Endothelial cell of umbilical vein (primary cell): ENCODE measurements at places on chromosomes 6 and 20.

GRCh38 chr6:127298475-127298874 lies 31.8 kb downstream of the RNF146 start:
- no peak for DNase-seq

GRCh38 chr6:37135835-37136694 lies 33.9 kb upstream of the PIM1 start:
- peak; percentile 31 for DNase-seq

GRCh38 chr20:5996765-5997164 lies 46.3 kb downstream of the MCM8 start:
- DNase-seq, result no peak

DNA sequence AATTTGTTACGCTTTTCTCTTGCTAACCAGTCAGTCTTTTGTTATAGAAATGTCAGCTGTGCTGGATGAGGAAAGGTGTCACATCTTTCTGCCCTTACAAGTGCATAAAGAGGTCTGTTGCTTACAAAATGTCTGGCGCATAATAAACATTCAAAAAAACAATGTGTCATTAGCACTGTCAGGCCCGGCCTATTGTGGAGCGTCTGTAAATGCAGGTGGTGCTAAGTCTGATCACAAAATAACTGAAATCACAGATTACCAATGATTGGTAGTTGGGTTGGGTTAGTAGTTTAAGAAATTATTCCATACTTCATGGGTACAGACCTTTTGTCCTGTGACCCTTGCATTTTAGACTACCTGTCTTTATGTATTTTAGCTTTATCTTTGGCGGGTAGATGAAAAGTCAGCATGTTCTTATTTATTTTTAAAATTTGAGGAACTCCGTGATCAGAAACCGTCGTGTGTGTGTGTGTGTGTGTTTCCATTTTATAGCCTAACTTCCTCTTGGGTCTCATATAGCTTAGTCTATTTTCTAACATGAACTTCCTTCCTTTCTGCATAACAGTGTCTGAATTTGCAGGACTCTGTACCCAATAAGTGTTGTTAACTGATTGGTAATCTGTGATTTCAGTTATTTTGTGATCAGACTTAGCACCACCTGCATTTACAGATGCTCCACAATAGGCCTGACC lies 88.1 kb upstream of the IFNGR1 start:
- no peak for DNase-seq

DNA sequence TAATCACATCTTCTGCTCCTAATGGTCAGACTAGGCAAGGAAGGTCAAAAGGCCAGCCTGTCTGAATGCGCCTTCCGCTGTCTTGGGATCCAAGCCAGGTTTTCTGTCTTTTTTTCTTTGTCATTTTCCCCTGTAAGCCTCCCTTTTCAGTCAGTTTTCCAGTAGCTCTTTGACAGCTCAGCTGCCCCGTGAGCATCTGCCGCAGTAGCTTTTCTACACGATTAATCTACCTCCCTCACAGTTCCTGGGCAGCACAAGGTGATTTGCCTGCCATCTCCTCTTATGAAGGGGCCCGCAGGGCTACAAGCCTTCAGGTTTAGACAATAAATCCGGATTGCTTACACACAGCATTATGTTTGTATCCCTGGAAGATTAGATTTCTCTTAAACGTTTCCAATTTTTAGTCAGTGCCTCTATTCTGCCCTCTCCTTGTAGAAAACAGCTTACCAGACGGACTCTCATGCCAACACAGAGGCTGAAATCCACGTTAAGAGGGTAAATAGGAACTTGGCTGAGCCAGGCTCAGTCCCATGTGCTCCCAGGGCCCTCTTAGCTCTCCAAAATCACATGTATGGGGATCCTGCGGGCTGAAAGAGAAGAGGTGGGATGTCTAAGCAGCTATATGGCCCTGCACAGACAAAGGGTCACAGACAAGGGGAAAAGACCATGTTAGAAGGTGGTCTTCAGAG lies 77.2 kb downstream of the LY86 start:
- peak; percentile 24 for DNase-seq

DNA sequence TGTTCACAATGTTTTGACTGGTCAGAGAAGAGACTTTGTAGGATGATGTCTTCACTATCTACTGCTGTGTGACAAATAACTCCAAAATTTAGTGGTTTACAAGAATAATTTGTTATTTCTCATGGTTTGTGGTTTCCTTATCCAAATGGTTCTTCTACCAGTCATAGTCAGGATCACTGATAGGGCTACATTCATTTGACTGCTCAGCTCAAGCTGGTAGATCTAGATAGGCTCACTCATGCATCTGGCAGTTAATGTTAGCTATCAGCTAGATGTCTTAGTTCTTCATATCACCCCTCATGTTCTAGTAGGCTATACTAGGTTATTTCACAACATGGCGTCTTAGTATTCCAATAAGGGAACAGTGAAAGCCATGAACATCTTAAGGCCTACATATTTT lies 131.0 kb downstream of the ID4 start:
- no peak for DNase-seq

GRCh38 chr6:170317076-170317475 lies 10.5 kb downstream of the FAM120B start:
- DNase-seq, result peak; percentile 5

GRCh38 chr6:159047891-159048685 lies 3.3 kb upstream of the TAGAP start:
- DNase-seq, result no peak

GRCh38 chr6:111943726-111944125 lies 70.5 kb upstream of the FYN start:
- no peak for DNase-seq

GRCh38 chr6:118316796-118317384 lies 231.2 kb upstream of the PLN start:
- no peak for DNase-seq

DNA sequence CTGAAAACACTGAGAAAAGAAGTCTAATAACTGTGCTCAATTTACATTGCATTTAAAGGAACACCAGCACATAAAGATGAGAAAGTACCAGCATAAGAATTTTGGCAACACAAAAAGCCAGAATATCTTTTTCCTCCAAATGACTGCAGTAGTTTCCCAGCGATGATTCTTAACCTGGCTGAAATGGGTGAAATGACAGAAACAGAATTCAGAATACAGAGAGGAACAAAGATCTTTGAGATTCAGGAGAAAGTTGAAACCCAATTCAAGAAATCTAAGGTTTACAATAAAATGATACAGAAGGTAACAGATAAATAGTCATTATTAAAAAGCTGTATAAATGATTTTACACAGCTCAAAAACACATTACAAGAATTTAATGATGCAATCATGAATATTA lies 197.0 kb upstream of the EYS start:
- DNase-seq, result no peak

DNA sequence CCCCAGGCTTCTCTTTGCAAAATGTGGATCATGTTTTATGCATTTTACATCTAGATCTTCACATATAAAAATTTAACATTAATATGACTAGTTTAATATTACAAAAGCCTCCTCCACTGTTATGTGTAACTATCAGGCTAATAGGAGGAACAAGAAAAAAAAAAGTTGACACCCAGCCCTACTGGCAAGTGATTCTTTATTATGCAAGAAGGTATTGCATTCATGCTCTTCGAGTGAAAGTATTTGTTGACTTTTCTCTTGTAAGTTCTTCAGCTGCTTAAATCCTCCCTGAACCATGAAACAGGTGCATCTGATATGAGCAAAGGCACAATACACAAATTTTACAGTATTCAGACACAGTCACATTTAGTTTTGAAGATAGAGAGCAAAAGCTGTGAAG lies 716 bp upstream of the HLA-DQB2 start:
- no peak for DNase-seq

GRCh38 chr20:38330638-38331037 lies 15.6 kb upstream of the LBP start:
- DNase-seq, result no peak

GRCh38 chr6:137692806-137693205 lies 174.3 kb upstream of the TNFAIP3 start:
- no peak for DNase-seq

DNA sequence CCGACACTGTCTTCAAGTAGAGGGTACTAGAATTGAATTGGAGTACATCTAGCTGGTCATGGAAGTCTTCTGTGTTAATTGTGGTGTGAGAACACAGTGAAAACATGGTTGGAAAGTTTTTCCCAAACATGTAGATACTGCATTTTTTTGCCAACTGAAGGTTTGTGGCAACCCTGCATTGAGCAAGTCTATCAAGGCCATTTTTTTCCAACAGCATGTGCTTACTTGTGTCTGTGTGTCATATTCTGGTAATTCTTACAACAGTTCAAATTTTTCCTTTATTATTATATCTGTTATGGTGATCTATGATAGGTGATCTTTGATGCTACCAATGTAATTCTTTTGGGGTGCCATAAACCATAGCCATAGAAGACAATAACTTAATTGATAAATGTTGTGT lies 147.0 kb downstream of the MYB start:
- no peak for DNase-seq

- peak; percentile 71 for DNase-seq
These were observed 42.8 kb downstream of the INSM1 start for GRCh38 chr20:20410678-20411077.

DNA sequence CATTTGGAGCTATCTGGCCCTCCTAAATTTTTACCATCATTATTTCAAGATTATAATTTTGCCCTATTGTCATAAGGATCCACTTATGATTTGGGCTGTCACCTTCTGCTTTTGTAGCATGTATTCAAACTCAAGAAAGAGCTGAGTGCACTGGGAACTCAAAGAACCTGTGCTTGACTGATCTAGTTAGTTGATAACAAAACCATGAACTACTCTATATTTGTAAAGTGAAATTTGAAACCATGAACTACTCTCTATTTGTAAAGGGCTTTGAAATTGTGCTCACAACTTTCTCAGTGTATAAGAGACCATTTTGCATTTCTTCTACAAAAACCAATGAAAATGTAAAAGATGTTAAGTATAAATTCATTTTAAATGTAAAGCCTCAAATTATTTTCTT lies 77.5 kb upstream of the POPDC3 start:
- no peak for DNase-seq

DNA sequence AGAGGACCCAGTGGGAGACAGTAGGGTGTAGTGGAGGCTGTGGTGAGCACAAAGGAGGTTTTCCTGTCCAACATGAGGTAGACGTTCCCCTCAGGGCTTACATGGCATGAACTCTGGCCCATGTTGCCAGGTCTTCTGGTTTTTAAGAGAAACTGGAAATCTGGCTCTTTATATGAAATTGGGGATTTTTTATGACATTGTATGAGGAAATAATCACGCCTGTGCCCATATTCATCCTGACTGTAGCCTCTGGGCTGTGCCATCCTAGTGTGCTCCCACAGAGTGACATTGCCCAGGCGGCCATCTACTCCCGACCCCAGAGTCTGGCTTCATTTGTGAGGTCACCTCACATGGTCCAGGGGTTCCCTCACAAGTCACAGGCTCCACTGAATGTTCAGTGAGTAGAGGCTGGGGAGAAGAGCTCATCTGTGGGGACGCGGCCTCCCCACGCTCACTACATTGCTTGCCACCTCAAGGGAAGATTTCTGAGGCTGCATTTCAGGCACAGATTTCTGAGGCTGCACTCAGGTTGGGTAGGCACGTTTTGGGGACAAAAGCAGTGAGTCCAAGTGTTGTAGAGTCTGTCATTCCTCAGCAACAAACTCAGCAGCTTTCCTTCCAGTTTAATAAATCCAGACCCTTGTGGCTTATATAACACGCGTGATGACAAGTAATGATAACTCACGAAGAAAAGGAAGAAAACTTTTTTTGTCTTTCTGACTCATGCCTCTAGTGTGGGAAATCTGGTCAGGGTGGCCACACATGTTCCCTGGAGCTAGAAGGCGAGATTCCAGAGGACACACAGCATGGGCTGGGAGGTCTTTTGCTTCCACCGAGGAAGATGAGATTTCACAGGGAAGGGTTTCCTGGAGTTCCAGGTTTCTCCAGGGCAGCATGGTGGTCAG lies 41.7 kb downstream of the SLC24A3 start:
- no peak for DNase-seq

- DNase-seq, result no peak
These were observed 341.6 kb downstream of the PRKN start for GRCh38 chr6:162385980-162386379.

- DNase-seq, result peak; percentile 5
These were observed 403.9 kb upstream of the SULF2 start for GRCh38 chr20:48189181-48189580.

DNA sequence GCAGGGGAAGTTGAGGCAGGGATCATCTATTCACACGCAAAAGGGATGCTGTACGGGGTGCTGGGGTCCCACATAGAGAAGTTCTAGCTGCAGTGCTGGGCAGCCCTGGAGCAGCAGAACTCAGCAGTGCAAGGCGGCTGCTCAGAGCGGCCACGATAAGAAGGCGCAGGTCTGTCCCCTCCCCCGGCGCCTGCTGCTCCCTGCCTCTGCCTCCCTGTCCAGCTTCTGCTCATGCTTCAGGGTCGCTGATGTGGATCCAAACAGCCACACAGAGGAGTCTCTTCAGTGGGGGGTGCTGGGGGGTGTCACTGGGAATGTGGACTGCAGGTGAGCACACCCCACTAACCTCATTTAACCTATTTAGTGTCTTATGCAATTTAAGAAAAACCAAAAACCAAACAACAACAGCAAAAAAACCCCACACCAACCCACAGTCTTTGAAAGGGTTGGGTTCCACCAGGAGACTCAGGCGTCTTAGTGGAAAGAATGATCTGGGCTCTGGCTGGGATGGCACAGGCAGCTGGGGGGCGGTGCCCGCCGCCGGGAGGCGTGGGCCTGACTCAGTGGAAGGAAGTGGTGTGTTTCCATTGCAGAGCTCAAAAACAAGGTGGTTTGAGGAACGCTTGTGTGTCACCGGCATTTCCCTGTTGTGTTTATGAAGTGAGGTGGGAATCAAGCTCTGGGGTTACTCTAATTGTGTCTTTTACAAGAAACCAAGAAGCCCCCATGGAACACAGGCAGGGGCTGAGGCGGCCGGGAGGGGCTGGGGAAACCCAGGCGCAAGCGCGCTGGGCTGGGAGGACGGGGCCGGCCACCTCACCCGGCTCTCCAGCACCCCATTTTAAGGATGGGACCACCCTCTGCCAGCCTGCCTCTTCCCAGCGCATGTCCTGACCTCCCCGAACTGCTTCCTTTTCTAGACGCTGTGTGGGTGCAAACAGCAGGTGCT lies 55.1 kb downstream of the IRF4 start:
- no peak for DNase-seq

DNA sequence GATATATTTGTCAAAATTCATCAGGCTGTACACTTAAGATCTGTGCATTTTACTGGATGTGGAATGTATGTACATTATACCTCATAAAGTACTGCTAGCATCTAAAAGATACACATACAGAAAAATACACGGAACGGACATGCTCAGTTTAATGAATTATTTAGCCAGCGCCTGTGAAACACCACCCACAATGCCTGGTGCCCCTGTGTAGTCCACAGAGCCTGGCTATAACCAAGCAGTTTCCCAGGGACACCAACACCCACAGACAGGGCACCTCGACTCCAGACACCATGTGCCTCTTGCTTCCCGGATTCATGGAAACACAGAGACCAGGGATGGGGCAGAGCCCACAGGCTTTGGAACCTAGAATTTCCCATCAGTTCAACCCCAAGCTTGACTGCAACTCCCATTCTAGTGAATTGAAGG lies 17.4 kb upstream of the ARMC12 start:
- DNase-seq, result no peak
